Posterior cingulate gyrus (tissue), 11 donors: ENCODE measurements at places on chromosomes 7 and 10.

GRCh38 chr7:285731-286130, 4.2 kb upstream of the FOXL3 start:
- peak; percentile 80 for DNase-seq

- DNase-seq: no peak
These were observed 392.5 kb upstream of the ETV1 start for GRCh38 chr7:14381936-14382335.

- DNase-seq: no peak
These were observed 58.6 kb upstream of the OPALIN start for GRCh38 chr10:96417441-96417840.

DNA sequence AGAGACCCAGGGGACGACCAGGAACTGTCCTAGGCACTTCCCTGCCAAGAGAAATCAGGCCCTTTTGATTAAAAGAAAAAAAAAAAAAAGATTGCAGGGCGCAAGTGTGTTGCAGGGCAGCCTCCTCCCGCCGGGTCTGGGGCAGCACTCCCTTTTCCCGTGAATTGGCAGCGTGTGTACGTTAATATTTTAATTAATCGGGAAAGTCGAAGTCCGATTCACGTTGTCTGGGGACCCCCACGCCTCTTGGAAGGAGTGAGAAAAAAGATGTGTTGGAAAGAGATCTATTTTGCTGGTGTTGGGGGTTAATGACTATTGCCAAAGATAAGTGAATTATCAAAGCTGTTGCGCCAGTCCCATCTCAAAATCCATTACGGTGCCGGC, 1.3 kb upstream of the EBF3 start:
- DNase-seq: no peak

- no peak for DNase-seq
These were observed 27.8 kb downstream of the SMURF1 start for GRCh38 chr7:99116144-99116543.

GRCh38 chr10:5040781-5041470, 37.3 kb upstream of the AKR1C2 start:
- DNase-seq: no peak

DNA sequence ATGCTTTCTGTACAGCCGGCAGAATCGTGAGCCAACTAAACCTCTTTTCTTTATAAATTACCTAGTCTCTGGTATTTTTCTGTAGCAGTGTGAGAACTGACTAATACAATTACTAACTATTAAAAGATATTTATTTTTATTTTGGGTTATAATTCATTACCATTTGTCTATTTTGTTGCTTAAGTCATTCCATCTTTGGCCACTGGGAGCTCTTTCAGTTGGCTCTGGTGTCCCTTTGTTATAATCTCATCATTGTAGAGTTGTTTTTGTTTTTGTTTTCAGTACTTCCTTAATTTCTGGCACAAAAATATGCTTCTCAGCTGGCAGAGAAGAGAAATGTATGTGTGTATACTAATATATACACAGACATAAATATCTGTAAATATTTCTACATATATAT, 807.9 kb upstream of the MBL2 start:
- DNase-seq: no peak

- no peak for DNase-seq
These were observed 117.9 kb downstream of the TEX36 start for GRCh38 chr10:125565046-125565445.

DNA sequence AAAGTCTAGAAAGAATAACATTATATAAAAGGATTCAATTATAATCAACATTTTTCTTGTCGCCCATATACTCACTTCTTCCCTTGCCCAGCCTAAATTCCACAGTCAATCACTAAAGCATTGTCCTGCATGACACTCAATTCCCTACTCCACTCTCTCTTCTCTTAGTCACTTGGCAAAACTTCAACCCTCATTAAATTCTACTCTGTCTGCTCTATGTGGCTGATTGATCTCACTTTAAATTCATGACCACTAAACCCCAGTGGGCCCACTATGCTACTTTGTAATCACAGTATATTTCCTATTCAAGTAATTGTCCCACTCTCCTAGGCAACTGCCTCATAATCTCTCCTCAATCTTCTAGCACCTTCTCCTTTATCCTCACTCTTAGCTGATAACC, 54.1 kb downstream of the MTERF1 start:
- no peak for DNase-seq

GRCh38 chr7:26897928-26898327, 33.5 kb upstream of the SKAP2 start:
- no peak for DNase-seq

GRCh38 chr7:41847151-41847550, 144.3 kb upstream of the INHBA start:
- DNase-seq: no peak

- peak; percentile 51 for DNase-seq
These were observed 110.1 kb downstream of the WDR37 start for GRCh38 chr10:1166101-1166827.

DNA sequence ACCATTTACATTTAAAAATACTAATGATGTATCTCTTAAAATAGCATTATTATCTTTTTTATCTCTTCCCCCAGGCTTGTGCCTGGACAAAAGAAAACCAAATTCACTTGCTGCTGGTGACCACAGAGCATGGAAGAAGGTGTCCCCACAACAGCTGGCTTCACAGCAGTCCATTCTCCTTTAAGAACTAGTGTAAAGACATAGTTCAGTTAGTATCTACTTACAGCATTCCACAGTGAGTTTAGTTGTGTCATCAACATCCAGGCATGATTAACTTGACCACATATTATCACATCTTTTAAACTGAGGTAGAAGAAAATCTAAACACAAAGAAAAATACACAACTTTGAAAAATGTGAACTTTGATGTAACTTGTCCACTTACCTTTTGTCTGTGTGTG, 55.0 kb downstream of the LRRC17 start:
- DNase-seq: no peak

- DNase-seq: no peak
These were observed 7.8 kb upstream of the SEC61A2 start for GRCh38 chr10:12121673-12122072.

DNA sequence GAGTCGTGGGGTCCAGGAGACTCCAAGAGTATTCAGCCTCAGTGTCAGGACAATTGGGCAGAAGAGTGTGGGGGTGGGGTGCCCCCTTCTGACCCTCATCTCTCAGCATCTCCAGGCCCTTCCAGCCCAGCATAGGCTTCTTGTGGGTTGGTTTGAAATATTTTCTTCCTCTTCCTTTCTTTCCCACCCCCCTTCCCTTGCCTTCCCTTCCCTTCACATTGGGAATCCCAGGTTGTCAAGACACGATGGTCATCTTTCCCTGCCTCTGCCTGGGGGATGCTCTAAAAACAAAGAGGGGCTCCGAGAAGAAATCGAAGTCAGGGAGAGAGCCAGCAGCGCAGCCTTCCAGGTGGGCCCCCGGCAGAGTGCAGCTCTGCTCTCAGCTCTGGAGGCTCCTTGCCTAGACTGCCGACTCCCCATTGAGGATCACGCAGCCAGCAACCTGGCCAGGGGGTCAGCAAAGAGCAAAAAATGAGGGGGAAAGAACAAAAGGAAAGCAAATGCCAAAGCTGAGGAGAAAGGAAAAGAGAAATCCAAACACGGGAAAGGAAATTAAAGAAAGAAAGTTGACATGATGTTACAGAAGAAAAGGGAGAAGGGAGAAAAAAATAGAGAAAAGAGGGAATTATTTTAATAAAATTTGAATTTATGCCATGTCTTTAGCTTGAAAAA, 1.5 kb downstream of the PAX2 start:
- DNase-seq: no peak

GRCh38 chr7:73892003-73892999, 31.3 kb downstream of the TMEM270 start:
- DNase-seq: no peak

DNA sequence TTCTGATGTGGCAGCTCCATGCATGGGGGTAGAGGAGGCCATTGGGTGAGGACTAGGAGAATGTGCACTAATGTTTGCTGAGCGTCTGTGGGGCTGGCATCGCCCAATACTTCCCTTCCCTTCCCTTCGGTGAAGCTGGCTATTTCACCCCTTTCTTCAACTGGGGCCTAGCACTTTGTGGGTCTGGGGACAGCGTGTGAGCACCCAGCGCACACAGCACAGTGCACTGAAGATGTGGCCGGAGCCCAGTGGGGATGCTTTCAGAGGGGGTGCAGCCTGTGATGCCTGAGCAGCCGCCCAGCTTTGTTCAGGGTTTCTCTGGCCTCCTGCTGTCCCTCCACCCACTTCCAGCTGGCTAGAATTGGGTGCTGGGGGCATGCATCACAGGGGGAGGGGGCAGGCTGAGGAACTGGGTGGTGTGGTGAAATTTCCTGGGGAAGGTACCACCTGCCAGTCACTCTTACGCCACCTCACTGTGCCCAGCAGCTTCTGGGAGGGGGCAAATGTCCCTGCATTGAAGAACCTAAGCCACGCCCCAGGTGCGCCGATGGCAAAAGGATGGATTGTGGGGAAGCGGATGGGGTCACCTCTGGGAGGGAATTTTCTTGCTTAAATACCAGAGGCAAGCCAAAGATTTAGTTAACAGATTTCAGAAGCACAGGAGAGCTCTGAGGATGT, 45.5 kb downstream of the CLEC2L start:
- no peak for DNase-seq

- no peak for DNase-seq
These were observed 669.8 kb upstream of the POT1 start for GRCh38 chr7:125599387-125599786.

DNA sequence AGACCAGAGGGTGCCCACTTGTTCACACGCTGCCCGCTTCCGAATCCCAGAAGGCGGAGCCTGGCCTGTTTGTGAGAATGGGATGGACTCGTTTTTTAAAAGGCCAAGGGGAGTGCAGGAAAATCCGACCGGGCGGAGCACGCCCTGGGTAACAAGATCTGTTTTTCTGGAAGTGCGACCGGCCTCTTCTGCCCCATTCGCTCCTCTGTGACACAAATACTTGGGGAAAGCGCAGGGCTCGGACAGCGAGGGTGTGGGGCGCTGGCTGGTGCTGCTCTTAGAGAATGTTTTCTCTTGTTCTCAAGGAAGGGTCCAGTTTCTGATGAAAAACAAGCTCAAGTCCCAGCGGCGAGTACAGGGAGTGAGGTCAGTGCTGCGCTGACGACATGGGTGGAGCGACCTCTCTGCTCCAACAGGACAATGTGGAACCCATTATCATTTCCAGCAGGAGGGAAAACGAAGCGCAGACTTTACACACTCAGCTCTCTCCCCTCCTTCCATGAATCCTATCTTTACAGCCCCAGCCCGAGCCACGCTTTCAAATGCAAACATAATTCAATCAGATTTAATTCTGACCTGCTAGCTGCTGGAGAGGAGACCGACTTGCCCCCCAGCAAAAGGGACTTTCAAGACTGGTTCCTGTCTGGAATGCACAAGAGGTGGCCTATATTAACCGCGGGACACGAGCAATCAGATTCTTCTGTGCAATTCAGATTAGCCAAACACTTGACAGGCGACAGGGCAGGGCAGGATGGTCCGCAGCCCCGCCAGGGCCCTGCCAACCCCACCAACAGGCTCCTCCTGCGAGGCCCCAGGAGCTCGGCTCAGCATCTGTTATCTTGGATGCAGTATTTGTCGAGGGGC, 1.1 kb downstream of the RADIL start:
- peak; percentile 37 for DNase-seq

DNA sequence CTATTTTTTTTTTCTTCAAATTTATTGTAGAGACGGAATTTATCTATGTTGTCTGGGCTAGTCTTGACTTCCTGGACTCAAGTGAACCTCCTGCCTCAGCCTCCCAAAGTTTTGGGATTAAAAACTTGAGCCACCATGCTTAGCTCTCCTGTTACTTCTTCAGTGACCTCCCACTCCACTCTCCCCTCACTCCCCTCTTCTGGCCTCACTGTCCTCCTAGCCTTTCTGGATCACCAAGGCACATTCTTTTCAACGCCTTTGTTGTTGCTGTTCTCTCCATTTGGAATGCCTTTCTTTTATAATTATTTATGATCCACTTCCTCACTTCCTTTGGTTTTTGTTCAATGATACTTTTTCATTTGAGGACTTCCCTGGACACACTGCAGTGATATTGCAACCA, 17.9 kb downstream of the PTPRZ1 start:
- DNase-seq: no peak

- no peak for DNase-seq
These were observed 32.3 kb upstream of the BHLHA15 start for GRCh38 chr7:98178762-98179490.

DNA sequence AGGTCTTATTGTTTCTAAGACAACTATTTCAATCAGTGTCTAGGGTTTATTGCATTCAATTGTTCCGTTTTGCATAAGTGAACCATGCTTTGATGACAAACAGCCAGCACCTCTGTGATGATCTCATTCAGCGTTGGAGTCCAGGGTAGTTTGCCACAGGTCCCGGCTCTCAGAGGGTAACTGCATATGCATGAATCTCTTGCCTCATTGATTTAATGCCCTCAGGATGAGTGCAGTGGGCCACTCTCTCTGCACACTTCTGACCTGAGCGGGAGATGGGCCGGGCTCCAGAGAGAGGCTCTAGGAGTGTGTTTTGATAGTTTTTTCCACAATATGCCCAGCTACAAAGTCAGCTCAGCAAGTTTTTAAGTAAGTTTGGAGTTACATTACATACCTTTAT, 83.9 kb downstream of the HECW1 start:
- no peak for DNase-seq

- no peak for DNase-seq
These were observed 41.8 kb downstream of the CNNM1 start for GRCh38 chr10:99370993-99371392.

DNA sequence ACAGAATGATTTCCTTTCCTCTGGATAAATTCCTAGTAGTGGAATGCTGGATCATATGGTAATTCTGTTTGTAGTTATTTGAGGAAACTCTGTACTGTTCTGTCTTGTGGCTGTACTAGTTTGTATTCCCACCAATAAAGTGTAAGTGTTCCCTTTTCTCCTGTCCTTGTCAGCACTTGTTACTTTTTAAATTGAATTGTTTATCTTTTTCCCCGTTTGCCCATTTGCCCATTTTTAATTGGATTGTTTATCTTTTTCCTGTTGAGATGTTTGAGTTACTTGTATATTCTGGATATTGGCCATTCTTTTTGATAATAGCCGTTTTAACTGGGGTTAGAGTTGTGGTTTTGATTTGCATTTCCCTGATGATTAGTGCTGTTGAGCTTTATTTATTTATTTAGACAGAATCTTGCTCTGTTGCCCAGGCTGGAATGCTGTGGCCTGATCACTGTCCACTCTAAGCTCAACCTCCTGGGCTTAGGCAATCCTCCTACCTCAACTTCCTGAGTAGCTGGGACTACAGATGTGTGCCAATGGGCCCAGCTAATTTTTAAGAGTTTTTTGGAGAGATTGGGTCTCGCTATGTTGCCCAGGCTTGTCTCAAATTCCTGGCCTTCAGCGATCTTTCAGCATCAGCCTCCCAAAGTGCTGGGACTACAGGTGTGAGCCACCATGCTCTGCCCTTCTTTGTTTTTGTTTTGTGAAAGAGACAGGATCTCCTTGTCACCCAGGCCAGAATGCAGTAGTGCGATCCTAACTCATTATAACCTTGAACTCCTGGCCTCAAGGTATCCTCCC, 23.0 kb downstream of the BMPR1A start:
- no peak for DNase-seq
